ENCODE measurements at places on chromosomes 12 and 14. TPM values are rescaled to one million over a fixed set of nuclear protein-coding genes. Genes with fewer than 3 reads are reported as not detected.
A peak's percentile ranks its signal among the peaks of the same experiment; 100 is the strongest.

CCDC196 gene
- total RNA-seq, result not detected

CLEC2A gene
- total RNA-seq, result not detected

GRCh38 chr14:92456215-92457015 lies 57.2 kb upstream of the RIN3 start:
- H3K36me3 ChIP-seq, result no peaks in the 10 kb centered on the region
- DNase-seq, result peak; percentile 90
- no peak overlapping the region for H3K27ac ChIP-seq
- H3K4me1 ChIP-seq, result no peaks in the 10 kb centered on the region

GRCh38 chr12:100427078-100427477 lies 46.6 kb upstream of the NR1H4 start:
- no peak for DNase-seq
- H3K4me3 ChIP-seq, result no peak overlapping the region
- no peaks in the 10 kb centered on the region for H3K36me3 ChIP-seq
- H3K27me3 ChIP-seq, result no peaks in the 10 kb centered on the region

GRCh38 chr14:31827325-31827724 lies 249.8 kb upstream of the ARHGAP5 start:
- no peak for DNase-seq
- H3K27me3 ChIP-seq, result no peaks in the 10 kb centered on the region
- no peak overlapping the region for H3K4me3 ChIP-seq
- H3K36me3 ChIP-seq, result no peaks in the 10 kb centered on the region
- no peak overlapping the region for H3K27ac ChIP-seq
- H3K4me1 ChIP-seq, result no peaks in the 10 kb centered on the region

- no peak overlapping the region for H3K4me3 ChIP-seq
- no peak for DNase-seq
- H3K27ac ChIP-seq, result peak overlapping the region; percentile 7
- no peaks in the 10 kb centered on the region for H3K36me3 ChIP-seq
- no peaks in the 10 kb centered on the region for H3K27me3 ChIP-seq
Observed at GRCh38 chr14:100358396-100358795, 35.3 kb downstream of the SLC25A47 start.

GRCh38 chr12:61993734-61994345 lies 266.4 kb upstream of the USP15 start:
- peaks cover 6% of the 10 kb centered on the region for H3K4me1 ChIP-seq
- no peaks in the 10 kb centered on the region for H3K36me3 ChIP-seq
- H3K27me3 ChIP-seq, result no peaks in the 10 kb centered on the region
- no peak overlapping the region for H3K27ac ChIP-seq
- no peak overlapping the region for H3K4me3 ChIP-seq

All from left lung (tissue), 14 donors.